Effector CD4-positive, alpha-beta T cell (primary cell): ENCODE measurements at places on chromosomes 13 and 19.

DNA sequence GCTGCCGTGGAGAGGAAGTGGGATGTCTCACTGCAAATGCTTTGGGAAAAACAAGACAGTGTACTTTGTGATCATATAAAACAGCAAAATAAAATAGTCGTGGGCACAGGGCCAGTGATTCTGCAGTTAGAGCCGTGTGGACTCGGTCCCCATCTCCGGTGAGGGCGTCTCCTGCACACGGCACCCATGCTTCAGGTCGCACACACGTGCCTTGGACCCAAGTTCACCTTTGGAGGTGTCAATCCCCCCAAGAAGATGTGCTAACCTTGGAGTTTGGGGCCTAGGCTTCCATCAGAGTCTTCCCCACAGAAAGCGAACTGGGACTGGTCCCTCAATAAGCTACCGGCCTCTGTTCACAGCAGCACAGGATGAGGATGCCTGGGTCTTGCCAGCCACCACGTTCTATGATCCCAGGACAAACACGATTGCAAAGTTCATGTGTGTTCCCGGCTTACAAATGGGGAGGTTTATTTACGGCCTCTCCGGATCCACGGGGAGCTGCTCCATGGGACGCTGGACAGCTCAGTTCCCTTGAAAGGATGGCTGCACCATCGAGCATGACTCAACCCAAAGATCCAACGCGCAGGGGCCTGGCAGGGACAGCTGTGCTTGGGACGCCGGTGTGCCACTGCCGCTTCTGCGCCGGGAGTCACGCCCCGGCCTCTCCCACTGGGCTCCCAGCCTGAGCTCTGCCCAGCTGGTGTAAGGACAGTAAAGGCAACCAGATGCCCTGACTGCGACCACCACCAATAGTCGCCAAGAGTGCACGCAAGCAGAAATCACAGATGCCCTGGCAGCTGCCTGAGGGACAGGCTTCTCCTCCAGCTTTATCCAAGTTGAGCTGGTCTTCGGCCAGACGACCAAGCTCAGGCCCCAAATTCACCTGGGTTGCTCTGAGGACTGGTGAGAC is 8.6 kb downstream of the GAS6 start:
- DNase-seq, result no peak

GRCh38 chr19:6632002-6632621 is 37.8 kb downstream of the TNFSF14 start:
- DNase-seq, result peak; percentile 83

DNA sequence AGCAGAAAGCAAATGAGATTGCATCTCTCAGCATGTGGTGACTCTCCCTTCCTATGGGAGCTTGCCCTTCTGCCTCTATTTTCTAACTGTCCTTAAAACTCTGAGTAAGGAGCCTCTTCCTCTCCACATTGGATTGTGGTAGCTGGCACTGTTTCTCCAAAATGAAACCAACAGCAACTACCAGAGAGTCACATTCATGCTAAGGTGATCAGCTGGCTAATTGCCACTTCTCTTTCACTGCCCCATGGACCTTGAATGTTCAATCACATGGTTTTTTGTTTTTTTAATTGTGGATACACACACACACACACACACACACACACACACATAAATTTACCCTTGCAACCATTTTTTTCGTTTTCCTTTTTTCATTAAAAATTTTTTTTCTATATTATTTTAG is 154.7 kb upstream of the TSC22D1 start:
- no peak for DNase-seq

DNA sequence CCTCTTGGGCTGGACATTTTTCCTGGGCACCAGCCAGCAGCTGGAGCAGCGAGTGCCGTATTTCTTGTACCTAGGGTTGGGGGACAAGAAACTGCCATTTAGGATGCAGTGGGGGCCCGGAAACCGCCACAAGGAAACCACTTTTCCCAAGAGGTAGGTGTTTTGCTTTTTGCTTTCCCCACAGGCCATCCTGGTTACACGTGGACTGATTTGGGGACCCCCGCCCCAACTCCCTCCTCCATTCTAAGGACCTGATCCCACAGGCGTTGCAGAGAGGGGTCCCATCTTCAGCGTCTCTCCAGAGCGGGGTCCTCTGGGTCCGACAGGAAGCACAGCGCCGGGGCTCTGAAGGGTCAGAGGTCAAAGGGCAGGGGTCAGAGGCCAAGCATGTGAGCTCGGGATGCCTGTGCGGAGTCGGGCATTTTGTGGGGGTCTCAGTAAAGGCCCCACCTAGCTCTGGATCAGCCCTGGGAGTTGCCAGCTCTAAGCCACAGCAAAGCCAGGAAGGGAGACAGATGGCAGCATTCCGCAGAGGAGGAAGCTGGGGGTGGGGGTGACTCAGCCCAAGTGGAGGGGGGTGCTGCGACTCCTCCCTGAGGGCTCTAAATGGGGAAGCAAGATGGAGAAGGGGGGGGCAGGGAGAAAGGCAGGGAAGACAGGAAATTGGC is 4.3 kb downstream of the ZGLP1 start:
- DNase-seq, result no peak

GRCh38 chr19:3663838-3664237 is 36.4 kb downstream of the PIP5K1C start:
- DNase-seq, result no peak

- no peak for DNase-seq
Measured at GRCh38 chr19:54201172-54201701, 579 bp downstream of the RPS9 start.

DNA sequence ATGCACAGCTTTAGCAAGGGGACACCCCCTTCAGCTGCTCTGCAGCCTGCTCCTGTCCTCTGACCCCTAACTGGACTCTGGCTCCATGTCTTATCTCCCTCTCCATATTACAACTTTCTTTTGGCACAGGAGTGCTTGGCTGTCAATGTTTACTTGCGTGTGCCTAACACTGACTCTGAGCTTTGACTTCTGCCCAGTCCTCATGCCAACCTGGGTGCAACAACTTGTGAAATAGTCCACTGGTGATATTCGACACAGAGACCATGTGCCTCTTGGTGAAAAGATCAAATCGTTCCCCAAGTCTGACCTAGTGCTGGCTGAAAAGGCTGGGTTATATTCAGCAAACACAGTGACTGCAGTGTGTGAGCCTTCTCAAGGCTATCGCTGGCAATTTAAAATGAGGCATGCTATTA is 34.1 kb upstream of the KLF12 start:
- DNase-seq, result no peak
